HL-60 (cell line): ENCODE measurements at places on chromosomes 1 and 21.
A peak's percentile ranks its signal among the peaks of the same experiment; 100 is the strongest.

- DNase-seq: no peak
Observed at GRCh38 chr1:56435434-56436262, 143.7 kb downstream of the PLPP3 start.

DNA sequence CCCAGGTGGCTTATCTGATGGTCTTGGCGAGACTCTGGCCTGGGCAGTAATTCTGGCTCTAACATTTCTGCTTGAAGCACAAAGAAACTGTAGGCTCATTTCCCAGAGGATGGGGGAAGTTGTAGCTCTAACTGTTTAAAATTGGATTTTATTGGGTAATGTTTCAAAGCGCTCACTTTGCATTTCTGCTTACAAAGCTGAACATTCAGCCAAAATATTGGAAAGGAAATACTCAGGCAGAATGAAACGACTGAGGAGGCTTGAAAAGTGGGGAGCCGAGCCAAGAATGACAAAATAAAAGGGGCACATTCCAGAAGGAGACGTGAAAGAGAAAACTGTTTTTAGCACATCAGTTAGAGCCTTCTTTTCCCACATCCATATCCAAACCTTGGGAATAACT, 202.6 kb downstream of the GRIK1 start:
- DNase-seq: no peak

GRCh38 chr1:53617382-53617781, 121.6 kb downstream of the GLIS1 start:
- DNase-seq: no peak

DNA sequence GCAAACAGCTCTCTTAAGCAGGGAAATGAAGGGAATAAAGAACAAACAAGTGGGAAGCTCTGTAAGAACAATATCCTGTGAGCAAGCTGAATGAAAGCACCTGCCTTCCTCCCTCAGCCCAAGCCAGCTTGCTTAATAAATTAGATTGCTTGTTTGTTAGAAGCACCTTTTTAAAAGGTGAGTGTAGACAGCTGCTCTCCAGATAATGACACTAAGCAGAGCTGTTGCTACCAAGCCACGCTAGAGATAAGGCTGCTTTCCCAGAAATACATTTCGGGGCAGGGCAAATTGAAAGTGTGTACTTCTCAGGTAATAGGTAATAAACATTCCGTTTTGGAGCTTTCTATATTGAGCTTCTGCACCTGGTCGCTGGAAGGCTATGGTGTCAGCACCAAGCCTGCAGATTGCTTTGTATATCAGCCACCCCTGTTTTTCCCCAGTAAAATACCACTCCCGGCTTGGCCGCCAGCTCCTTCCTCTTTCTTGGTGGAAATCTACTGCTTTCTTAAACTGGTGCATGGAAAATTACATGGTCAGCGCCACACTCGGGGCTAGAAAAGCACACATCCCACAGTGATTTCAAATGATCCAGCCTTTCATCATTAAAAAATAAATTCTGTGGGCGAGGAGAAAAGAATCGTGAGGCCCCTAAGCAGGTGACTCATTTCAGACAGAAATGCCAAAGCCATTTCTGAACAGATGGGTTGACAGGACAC, 151.3 kb downstream of the ETS2 start:
- peak; percentile 22 for DNase-seq

GRCh38 chr1:219460081-219460895, 152.6 kb downstream of the ZC3H11B start:
- DNase-seq: peak; percentile 38
